ENCODE measurements at places on chromosomes 6 and 20.
A peak's percentile ranks its signal among the peaks of the same experiment; 100 is the strongest.

- no peaks in the 10 kb centered on the region for H3K4me1 ChIP-seq
- no peak overlapping the region for H3K4me3 ChIP-seq
- DNase-seq: no peak
- H3K27me3 ChIP-seq: no peaks in the 10 kb centered on the region
- H3K36me3 ChIP-seq: no peaks in the 10 kb centered on the region
Measured at GRCh38 chr6:156617376-156617775, 159.8 kb upstream of the ARID1B start.

DNA sequence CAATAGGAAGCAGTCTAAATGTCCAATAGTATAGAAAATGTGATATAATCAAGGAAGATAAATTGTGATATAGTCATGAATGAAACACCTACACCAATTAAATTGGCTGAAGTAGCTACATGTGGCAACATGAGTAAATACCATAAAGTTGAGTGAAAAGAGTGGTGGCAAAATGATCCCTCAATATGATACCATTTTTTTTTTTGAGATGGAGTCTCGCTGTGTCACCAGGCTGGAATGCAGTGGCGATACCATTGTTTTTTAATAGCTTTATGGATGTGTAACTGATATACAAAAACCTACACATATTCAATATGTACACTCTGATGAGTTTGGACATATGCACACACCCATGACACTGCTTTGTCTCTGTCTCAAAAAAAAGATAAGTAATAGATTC, 20.9 kb upstream of the ILRUN start:
- H3K27me3 ChIP-seq: no peaks in the 10 kb centered on the region
- DNase-seq: no peak
- no peak overlapping the region for H3K27ac ChIP-seq
- H3K4me1 ChIP-seq: peaks cover 6% of the 10 kb centered on the region
- H3K4me3 ChIP-seq: no peak overlapping the region

DNA sequence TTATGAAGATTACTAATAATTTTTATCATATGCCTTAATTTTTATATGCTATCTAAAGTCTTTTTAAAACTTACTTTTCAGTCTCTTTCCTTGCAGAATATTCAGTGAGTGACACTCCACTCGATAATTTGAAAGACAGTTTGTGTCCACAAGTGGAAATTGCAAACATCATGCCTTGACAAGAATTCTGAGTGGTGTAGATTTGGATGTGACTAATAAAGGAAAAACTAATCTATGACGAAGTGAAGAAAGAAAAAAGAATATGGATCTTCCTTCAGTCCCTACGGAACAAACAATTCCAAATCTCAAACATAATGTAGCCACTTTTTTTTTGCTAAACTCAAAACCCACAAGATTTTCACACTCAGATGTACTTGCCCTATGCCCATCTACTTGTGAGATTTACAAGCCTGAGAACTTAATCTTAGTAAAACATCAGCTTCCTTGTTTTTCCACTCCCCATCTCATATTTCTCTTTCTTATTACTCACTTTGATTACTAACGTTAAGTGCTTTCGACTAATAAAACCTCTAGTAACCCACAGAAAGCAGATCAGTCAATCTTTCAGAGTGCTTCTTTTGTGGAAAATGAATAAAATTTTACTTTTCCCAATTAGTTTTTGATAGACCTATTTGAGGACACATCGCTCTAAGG, 1155.8 kb downstream of the GRIK2 start:
- H3K4me3 ChIP-seq: no peak overlapping the region
- no peak for DNase-seq
- no peak overlapping the region for H3K27ac ChIP-seq
- H3K4me1 ChIP-seq: no peaks in the 10 kb centered on the region
- no peaks in the 10 kb centered on the region for H3K36me3 ChIP-seq

DNA sequence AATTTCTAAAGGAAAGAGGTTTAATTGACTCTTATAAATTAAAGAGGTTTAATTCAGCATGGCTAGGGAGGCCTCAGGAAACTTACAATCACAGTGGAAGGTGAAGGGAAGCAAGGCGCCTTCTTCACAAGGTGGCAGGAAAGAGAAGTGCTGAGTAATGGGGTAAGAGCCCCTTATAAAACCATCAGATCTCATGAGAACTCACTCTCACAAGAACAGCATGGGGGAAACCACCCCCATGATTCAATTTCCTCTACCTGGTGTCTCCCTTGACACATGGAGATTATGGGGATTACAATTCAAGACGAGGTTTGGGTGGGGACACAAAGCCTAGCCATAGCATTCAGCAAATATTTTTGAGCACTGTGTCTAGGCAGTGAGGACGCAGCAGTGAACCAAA, 3.9 kb upstream of the IPCEF1 start:
- no peak overlapping the region for H3K27ac ChIP-seq
- H3K27me3 ChIP-seq: no peaks in the 10 kb centered on the region
- DNase-seq: no peak

DNA sequence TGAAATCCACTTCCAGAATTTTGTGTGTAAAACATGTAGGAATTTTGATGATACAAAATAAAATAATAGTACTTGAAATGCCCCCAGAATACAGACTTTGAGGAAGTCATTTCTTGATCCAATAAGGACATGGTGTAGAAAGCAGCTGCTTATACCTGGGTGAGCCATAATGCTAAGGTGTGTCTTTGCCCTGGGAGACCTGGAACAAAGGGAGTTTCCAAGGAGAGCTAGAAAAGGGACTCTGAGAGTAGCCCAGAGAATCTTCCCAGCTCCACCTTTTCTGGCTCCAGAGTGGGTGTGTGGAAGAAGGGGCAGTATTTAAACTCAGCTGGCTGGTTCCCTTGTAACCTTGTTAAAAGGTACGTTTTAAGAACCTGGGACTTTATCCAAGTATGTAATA, 77.7 kb downstream of the SOBP start:
- no peaks in the 10 kb centered on the region for H3K27me3 ChIP-seq
- DNase-seq: no peak
- H3K36me3 ChIP-seq: no peaks in the 10 kb centered on the region
- no peak overlapping the region for H3K4me3 ChIP-seq

- no peak for DNase-seq
- no peak overlapping the region for H3K27ac ChIP-seq
- no peak overlapping the region for H3K4me3 ChIP-seq
Measured at GRCh38 chr20:1868856-1869255, 26.4 kb upstream of the SIRPA start.

DNA sequence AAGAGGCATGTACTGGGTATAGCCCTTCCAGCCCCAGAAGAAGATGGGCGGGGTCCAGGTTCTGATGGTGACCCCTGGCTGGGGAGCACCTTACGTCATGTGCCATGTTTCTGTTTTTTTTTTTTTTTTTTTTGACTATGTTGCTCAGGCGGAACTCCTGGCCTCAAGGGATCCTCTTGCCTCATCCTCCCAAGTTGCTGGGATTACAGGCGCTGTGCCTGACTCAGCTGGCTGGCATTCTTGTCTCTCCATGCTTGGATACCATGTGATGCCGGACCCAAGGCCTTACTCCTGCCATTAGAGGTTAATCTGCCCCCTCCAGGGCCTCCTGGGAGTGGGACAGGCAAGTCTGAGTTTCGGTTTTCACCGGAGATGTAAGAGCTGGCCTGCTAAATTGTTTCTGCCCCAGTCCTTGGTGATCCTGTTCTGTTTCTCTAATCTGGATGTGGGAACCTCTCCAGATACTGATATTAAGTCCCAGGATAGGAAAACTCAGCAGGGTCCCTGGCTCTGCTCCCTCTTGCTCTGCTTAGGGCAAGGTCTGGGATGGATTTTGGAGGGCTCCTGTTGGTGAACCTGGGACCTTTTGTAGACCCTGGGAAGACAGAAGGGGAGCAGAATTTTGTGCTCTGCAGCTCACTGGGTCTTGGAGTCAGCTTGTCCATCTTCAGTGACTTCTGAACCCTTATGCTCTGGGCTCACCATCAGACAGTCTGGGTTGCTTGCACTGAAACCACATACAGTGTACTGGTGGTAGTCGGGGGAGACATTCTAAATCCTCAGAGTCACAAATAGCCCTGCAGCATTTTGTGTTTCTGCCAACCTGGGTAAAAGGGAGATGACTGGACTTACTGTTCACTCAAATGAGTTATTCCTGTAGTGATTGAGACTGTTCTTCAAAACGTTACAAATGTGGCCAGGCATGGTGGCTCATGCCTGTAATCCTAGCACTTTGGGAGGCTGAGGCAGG, 45.1 kb downstream of the PTK7 start:
- DNase-seq: peak; percentile 88
- H3K4me3 ChIP-seq: no peak overlapping the region
- H3K4me1 ChIP-seq: peaks cover 51% of the 10 kb centered on the region
- H3K36me3 ChIP-seq: no peaks in the 10 kb centered on the region
- no peaks in the 10 kb centered on the region for H3K27me3 ChIP-seq

DNA sequence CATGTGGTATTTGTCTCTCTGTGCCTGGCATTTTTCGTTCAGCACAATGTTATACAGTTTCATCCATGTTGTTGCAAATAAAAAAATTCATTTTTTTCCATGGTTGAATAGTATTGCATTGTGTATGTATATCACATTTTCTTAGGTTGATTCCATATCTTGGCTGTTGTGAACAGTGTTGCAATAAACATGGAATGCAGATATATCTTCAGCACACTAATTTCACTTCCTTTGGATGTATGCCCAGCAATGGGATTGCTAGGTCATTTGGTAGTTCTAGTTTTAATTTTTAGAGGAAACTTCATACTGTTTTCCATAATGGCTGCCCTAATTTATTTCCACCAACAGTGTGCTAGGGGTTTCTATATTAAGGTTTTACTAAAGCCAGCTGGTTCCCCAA, 52.6 kb downstream of the GFRAL start:
- H3K36me3 ChIP-seq: no peaks in the 10 kb centered on the region
- no peaks in the 10 kb centered on the region for H3K4me1 ChIP-seq
- H3K27me3 ChIP-seq: no peaks in the 10 kb centered on the region
- no peak overlapping the region for H3K27ac ChIP-seq

DNA sequence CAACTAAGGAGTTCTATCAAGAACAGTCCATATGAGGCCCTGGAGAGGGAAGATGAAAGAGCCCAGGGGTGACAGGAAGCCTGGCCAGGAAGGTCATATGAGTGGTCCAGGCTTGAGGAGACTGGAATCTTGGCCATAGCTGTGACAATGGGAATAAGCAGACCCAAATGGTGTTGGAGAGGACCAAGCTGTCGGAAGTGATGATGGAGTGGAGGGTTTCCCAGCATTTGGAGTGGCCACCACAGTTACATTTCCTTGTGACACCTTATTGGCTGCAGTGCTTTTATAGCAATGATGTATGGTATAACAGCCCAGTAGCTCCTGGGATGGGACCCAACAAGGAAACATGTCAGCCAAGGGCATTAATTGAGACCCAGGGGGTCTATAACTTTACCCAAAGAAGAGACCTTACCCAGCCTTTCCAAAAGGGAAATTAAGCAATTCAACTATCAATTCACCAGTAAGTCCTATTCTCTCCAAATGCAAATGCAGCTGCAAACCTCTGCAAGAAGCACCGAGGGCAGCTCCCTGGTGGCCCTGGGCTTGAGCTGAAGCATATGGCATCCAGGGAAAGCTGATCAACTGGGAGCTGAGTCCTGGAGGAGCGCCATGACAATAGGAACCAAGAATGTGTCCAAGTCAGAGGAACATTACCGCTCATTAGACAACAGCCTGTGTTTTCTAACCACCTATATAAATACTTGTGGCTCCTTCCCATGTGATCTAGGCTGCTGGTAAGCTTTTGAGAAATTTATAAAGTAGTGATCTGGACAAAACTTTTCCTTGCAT, 219.4 kb downstream of the SOD2 start:
- no peak for DNase-seq
- no peaks in the 10 kb centered on the region for H3K27me3 ChIP-seq
- H3K4me3 ChIP-seq: no peak overlapping the region

GRCh38 chr6:53263917-53264316, 84.8 kb downstream of the ELOVL5 start:
- H3K4me3 ChIP-seq: no peak overlapping the region
- H3K36me3 ChIP-seq: peaks cover 43% of the 10 kb centered on the region
- H3K27me3 ChIP-seq: no peaks in the 10 kb centered on the region
- no peak overlapping the region for H3K27ac ChIP-seq
- H3K4me1 ChIP-seq: no peaks in the 10 kb centered on the region
- DNase-seq: no peak

All from suprapubic skin (tissue), 4 donors.